Suppressor macrophage treated with lipopolysaccharide for 4 hours (primary cell): ENCODE measurements at places on chromosomes 16 and 17.

- peak; percentile 86 for DNase-seq
Observed at GRCh38 chr17:74467221-74467951, 952 bp downstream of the CD300A start.

DNA sequence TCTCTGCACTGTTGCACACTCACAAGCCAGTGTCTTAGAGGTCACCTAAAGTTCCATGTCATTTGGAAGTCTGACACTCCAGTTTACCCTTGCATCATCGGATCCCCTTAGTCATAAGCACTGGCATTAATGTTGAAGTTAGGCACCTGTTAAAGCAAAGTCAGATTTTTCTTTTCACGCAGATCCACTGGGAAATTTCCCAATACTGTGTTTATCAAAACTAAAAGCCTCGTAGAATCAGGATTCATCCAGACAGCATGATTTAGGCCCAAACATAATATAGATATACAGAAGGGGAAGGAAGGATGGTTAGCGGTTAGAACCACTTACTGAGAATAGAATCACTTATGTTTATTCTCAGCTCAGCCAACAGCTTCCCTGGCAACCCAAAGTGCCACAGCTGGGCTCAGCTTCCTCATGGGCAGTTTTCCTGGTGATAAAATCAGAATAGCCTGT is 30.1 kb upstream of the HAPSTR1 start:
- DNase-seq, result peak; percentile 59

GRCh38 chr17:10616502-10617119 is 40.5 kb downstream of the MYH3 start:
- peak; percentile 84 for DNase-seq

DNA sequence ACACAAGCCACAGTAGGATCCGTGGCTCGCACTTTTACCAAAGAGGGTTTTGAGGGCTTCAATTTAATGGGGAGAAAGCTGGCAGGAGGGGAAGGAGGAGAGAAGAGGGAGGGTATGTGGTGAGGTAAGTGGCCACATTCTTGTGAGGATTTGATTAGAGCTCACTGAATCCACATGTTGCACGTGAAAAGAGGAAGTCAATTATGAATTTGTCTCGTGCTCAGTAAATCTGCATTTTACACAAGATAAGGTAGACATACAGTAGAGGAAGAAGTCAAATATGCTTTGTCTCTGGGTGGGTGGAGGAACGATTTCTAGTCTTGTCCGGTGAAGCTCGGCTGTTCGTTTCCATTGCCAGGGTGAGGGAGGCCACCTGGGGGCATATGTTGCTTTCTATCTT is 862 bp downstream of the ZNF232 start:
- DNase-seq, result peak; percentile 16

DNA sequence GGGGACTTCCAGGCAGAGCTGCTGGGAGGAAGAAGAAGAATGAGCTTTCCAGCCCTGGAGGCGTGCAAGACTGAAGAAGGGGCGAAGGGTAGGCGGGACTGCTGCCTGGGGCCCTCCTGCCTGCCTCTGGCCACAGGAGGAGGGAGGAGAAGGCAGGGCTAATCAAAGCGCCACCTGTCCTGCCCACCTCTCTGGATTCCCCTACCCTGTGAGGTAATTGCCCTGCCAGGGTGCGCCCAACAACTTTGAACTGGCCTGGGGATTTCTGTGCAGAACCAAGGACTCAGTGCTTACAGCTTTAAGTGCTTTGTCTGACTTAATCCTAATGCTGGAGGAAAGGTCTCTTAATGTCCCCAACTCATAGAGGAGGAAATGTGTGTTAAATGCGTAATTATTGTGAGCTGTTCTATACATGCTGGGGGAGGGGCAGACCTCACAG is at the start of gene NOXO1:
Gene NOXO1 (minus strand): TSS at position 72 of the 439 bp plus-strand sequence. CDS start 290 bp downstream, outside the sequence.
- DNase-seq, result no peak

DNA sequence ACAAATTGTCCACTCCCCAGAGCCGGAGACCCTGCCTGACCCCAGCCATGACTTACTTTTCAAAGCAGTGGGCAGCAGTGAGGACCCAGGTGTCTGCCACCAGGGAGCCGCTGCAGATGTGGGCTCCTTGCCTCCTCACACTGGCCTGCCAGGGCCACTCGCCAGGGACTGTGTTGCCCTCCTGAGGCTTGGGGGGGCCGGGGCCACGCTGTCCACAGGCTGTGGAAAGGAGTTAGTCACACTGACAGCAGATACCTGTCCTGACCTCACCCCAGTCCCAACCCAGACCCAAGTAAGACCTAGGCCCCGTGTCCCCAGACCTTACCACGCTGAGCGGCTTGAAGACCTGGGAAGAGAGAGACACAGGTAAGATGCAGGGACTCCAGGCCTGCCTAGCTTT is 1.3 kb downstream of the PRSS53 start:
- no peak for DNase-seq

- no peak for DNase-seq
Observed at GRCh38 chr17:64343071-64343774, 47.4 kb downstream of the PECAM1 start.
